ENCODE measurements at places on chromosomes 5 and 9.

GRCh38 chr9:120531683-120532300 lies 48.2 kb downstream of the CDK5RAP2 start:
- DNase-seq, result no peak

GRCh38 chr5:133332439-133333024 lies 279.8 kb downstream of the FSTL4 start:
- DNase-seq, result no peak

DNA sequence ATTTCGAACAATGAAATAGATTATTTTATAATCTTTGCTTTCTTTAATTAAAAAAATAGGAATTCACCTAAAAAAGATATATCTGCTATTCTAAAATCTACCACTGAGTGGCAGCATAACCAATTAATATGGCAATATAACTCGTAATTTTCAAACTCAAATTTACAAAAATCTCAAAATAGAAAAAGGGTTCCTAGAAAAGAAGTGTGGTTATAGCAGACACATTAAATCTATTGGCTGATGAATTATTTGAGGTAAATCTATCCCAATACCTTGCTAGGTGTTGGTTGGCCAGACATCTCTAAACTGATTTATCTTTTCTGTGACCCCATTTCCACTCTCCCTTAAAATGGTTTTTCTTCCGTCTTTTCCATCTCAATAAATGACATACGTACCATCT lies 30.2 kb upstream of the NRG2 start:
- DNase-seq, result peak; percentile 45

DNA sequence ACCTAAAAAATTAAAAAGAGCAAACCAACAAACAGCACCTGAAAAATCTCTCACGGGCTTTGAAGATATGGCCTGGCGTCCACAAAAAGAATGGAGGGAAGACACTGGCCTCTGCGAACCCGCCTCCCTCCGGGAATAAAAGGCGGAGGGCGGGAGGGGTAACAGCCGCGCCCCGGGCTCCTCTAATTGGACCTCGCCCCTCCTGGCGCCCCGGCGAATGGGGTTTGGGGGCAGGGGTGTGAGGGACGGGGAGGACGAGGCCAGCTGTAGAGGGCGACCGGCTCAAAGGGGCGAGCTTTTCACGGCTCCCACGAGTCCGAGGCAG lies 753 bp downstream of the FANCC start:
- DNase-seq, result no peak

- DNase-seq, result peak; percentile 48
Observed at GRCh38 chr9:35258660-35259474, 97.1 kb downstream of the UNC13B start.

GRCh38 chr9:136729144-136729543 lies 13.6 kb downstream of the LCN10 start:
- DNase-seq, result no peak

DNA sequence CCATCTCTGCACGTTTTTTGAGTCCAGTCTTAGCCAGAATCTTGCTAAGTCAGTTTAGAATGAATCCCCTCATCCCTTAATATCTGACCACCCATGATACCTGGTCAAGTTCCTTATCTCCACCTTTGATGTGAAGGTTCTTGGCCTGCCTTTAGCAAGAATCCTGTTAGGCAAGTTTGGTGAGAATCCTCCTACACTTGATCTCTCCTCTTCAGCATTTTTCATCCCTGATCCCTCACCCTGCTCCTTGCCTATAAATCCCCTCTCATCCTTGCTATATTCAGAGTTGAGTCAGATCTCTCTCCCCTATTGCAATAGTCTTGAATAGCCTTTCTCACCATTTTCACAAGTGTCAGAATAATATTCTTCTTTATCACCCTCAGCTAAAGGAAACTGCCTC lies 31.0 kb downstream of the SMIM23 start:
- DNase-seq, result no peak

GRCh38 chr9:136995772-136996311 lies 526 bp downstream of the CLIC3 start:
- no peak for DNase-seq

- DNase-seq, result no peak
Observed at GRCh38 chr5:132812781-132813598, at the start of gene SOWAHA. TSS of gene SOWAHA (plus strand) at chr5:132813302. CDS start at chr5:132813622, 320 bp downstream.

- no peak for DNase-seq
Observed at GRCh38 chr9:118533101-118533500, 828.9 kb downstream of the TLR4 start.

DNA sequence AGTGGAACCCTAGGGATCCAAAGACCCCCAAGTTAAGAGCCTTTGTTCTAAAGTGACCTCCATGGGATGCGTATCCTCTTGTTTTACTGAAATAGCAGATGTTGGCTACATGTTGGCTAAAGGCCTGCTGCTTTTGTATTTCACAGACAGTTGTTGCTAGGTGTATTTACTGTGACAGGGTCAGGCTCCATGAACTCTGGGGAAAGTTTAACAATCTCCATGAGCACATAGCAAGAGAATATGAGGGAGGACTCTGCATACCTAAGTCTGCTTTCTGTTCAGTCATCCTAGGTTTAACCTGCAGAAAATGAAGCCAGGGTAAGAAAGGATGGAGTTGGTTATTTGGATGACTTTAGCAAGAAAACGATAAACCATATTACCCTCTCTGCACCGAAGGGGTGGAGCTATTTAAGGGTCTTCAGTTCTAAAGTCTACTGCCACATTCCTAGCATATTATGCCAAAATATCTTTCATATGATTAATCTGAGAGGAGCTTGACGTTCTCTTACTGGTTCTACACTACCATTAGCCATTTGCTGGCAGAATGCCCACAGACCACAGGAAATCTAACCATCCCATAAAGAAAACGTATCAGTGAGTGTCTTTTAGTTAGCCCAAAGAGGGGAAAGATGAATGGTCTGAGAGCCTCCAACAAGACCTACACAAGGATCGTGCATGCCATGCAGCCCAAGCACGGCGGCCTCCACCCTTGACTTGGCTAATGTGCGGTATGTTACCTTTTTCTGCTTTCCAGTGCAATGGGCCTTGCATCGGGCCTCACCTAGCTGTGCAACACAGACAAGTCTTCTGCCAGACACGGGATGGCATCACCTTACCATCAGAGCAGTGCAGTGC lies 127.8 kb downstream of the SAXO1 start:
- DNase-seq, result no peak

DNA sequence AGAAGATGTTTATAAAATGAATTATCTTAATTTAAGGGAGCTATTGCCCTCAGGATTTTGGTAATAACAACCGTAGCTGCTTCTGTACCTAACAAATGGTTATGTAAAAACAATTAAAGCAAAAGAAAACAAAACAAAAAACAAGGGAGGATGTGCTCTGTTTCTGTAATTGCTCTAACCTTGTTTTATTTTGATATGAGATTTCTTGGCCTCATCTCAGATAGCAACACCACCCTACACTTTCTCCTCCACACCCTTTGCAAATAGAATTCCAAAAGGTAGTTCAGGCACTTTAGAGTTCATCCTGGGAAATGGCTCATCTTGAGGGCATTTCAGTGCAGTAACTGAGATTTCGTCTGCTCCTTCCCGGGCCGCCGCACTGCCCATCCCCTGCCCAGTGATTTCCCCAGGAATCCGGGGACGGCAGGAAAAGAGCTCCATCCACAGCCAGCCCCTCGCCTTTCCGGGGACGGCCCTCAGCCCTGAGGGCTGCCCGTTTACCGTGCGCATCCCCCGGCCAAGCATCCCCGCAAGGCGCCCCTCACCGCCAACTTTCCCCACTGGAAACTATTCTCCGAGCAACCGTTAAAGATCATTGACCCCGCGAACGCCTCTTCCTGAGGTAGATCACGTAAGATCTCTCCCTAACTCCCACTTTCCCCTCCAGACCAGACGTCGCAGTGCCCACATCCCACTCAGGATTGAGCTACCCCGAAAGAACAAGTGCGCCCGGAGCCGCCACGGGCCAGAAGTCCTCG lies 1.2 kb downstream of the FNBP1 start:
- no peak for DNase-seq

DNA sequence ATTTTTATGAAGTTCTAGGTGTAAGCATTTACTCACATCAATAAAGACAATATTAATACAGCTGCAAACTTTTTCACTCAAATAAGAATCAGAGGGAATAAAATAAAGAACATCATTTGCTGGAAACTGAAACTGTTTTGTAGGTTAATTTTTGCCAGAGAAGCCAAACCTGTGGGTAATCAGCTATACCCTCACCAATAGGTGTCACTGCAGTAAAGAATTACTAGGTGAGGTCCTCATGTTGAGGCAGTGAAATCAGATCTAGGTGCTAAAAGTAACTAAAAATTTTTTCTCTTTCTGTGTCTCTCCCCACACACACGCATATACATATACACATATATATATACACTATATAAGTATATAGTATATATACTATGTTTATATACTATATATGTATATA lies 1016.3 kb upstream of the SEMA6A start:
- no peak for DNase-seq

DNA sequence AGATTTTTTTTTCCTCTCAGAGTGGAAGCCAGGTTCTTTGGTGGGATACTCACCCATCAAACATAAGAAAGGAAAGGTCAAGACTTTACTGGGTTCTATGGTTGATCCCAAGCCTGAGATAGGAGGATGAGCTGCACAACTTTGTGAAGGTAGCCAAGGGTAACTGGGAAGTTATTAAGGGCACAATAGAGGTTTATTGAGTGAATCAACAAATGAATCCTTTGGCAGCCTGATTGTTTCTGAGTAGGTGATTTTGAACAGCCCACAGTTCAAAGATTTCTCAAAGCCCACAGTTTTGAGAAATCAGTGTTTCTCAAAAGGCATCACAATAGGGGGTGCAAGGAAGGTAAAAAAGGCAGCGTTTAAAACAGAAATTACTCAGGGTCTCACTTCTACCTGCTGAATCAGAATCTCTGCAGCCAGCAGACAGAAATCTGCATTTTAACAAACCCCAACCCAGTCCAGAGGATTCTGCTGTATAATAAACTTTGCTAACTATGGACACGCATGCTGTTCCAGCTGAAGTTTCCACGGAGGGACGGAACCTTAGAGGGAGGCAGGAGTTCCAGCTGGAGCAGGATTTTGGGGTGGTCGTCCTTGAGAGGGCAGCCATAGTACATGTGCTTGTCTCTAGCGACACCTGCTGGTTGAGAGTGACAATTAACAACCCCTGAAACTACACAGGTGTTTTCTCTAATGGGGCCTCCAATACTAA lies 32.7 kb upstream of the FSD1L start:
- DNase-seq, result peak; percentile 56

GRCh38 chr5:92904021-92904420 lies 677.0 kb downstream of the NR2F1-AS1 start:
- DNase-seq, result no peak

GRCh38 chr5:109028608-109029299 lies 281.1 kb downstream of the FER start:
- no peak for DNase-seq

- no peak for DNase-seq
Observed at GRCh38 chr9:71237051-71237450, 115.6 kb upstream of the TRPM3 start.

DNA sequence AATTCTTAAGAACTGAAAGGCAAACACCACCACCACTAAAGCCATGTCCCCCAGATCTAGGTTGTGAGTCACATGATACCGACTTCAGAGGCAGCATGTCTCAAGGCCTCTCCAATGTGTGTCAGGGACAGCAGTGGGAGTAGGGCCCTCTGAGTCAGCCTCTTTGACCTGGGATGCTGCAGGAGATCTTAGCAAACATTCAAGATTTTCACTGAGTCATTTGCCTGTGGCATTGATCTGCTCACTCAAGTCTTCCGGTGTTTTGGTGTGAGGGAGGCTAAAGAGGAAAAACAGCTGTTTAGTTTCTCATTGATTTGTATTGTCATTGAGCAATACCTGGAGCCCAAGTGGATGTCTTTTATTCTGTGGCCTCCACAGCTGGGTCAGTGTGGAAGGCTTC lies 36.1 kb downstream of the TMC1 start:
- DNase-seq, result peak; percentile 84

DNA sequence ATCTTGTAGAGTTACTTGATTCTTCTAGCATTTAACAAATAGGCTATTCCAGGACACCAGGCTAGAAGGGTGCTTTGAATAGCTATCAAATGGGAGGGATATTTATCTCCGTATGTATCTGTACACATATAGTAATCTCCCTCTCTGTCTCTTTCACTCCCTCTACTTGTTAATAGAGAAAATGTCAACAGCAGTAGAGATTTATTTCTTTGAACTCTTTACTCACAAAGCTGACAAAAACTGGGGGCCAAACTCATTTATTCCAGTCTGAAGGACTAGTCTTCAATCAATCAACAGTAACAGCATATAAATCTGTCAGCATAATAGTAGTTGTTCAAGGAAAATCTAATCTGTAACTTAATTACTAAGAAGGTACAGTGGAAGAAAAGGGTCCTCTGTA lies 78.2 kb upstream of the FER start:
- DNase-seq, result no peak

DNA sequence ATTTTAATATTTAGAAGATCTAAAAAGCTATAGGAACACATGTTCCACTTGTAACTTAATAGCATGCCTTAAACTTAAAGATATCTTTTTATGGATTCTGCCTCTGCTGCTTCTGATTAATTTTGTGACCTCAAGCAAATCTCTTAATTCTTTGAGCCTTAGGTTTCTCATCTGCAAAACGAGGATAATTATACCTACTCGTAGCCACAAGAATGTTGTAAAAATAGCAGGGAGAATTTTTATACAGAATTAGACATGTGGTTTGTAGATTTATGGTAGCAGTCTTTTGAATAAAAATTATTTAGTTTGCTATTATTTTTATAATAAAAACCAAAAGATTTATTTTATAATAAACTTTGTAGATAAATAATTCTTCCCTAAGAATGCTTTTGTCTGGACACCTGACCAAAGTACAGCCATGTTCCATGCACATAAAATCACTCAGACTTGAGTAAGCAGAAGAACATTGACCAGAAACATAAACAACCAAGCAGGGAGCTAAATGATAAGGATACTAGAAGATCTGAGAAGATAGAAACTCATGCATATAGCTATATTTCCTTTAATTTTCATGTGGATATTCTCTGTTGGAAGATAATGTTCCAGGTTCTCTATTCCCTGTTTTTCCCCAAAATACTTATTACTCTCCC lies 18.5 kb downstream of the C9orf85 start:
- no peak for DNase-seq

DNA sequence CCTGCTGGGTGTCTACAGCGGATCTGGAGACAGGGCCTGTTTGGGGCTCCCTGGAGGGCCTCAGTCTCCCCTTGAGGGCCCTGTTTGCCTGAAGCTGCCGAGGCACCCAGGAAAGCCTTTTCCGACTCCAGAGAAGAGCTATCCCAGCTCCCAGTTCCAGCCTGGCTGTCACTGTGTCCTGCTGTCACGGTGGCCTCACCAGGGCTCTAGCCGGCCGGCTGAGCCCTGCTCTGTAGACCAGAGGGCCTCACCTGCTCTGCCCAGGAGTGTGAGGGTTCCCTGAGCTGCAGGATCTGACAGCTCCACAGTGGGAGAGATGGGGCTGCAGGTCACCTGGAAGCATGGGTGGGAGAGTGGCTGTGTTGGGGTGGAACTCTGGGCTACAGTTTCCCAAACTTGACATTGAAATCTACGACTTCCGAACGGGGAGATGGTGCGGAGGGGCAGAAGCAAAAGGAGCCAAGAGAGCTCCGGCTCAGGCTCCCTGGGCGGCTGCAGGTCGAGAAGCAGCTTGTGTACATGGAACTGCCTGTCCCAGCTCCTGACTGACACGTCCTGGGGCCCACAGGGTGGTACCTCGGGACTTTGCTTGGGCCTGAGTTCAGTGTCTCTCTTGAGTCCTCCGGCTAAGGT lies 94.9 kb downstream of the CACNA1B start:
- no peak for DNase-seq

GRCh38 chr9:3736161-3736560 lies 210.4 kb upstream of the RFX3 start:
- peak; percentile 8 for DNase-seq
